ENCODE measurements at places on chromosomes 16 and 17.
A peak's percentile ranks its signal among the peaks of the same experiment; 100 is the strongest.

GRCh38 chr17:73591296-73592078, 52.8 kb downstream of the SDK2 start:
- DNase-seq: peak; percentile 8

DNA sequence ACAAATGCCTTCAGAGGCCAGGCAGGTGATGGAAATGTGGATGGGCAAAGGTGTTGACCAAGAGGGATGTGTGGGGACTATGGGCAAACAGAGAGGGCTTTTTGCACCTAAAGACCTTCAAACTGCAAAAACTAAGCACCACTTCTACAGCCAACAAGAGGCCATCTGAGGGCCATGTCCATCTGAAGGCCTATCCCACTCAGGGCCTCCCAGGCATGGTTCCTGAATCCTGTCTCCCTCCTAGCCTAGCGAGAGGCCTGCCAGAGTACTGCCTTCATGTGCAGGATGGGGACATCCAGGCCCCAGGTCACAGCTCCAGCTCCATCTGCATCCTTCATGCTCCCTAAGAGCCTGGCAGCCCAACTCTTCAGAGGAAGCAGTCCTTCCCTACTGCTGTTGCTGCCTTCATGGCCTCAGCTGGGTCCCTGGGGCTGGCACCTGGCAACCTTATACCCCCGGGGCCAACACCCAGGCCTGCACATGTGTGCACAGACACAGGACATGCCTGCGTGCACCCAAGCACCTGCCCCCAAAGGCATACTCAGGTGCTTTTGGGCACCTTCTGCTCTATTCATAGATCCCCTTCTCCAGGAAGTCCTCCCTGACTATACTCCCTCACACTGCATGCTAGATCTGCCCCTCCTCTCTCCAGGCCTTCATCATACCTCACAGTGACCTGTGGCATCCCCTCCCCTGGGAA, 95.2 kb downstream of the C16orf78 start:
- DNase-seq: no peak

GRCh38 chr17:29870836-29871465, 59.1 kb downstream of the SSH2 start:
- no peak for DNase-seq

DNA sequence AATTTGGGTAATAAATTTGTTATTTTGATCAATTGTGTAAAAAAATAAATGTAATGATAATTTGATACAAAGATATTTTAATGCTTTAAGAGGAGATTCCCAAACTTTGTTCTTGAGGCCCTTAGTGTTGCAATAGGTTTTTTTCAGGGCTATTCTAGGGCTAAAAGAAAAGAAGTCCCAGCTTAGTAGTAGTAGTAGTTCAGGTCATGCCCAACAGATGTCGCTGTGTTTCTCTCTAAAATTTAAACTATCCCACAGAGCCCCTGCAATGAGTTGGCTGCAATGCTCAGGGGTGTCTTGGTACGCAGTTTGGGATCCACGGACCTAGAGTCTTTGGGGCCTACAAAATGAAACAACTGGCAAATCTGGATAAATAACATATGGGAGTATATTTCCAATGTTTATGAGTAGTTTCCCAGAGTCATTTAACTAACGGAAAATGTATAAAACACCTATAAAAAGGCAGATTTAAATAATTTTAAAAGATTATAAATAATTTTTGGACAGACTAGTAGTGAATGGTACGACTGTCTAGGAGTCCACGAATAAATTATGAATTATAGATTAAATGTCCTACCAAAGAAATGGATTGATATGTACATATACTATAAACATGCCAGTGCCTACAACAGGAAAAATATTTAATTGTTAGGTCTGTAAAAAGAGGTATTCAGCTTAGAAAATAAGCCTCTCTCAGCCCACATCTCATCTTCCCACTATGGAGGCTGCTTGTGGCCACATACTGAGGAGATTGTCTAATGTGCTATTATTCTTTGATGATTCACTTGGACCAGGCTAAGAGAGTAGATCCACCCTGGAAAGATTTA, 228.5 kb upstream of the PMFBP1 start:
- DNase-seq: peak; percentile 36

GRCh38 chr17:27241346-27241946, 52.5 kb upstream of the WSB1 start:
- DNase-seq: no peak

- no peak for DNase-seq
These were observed 64.1 kb upstream of the SREBF1 start for GRCh38 chr17:17900615-17901520.

GRCh38 chr16:26963109-26963508, 103.6 kb upstream of the C16orf82 start:
- DNase-seq: peak; percentile 23

DNA sequence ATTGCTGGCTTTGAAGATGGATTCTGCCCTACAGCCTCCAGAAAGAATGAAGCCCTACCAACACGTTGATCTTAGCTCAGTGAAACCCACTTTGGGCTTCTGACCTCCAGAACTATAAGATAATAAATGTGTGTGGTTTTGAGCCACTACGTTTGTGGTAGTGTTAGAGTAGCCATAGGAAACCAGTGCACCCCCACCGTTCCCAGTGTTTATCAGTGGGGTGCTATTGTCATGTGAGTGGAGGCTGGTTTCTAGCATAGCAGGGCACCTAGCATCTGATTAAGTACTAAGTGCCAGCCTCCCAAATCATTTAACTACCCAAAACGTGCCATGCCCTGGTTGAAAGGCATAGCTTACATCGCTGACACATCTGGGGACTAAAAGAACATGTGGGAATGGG, 423.9 kb downstream of the UTP18 start:
- DNase-seq: no peak

DNA sequence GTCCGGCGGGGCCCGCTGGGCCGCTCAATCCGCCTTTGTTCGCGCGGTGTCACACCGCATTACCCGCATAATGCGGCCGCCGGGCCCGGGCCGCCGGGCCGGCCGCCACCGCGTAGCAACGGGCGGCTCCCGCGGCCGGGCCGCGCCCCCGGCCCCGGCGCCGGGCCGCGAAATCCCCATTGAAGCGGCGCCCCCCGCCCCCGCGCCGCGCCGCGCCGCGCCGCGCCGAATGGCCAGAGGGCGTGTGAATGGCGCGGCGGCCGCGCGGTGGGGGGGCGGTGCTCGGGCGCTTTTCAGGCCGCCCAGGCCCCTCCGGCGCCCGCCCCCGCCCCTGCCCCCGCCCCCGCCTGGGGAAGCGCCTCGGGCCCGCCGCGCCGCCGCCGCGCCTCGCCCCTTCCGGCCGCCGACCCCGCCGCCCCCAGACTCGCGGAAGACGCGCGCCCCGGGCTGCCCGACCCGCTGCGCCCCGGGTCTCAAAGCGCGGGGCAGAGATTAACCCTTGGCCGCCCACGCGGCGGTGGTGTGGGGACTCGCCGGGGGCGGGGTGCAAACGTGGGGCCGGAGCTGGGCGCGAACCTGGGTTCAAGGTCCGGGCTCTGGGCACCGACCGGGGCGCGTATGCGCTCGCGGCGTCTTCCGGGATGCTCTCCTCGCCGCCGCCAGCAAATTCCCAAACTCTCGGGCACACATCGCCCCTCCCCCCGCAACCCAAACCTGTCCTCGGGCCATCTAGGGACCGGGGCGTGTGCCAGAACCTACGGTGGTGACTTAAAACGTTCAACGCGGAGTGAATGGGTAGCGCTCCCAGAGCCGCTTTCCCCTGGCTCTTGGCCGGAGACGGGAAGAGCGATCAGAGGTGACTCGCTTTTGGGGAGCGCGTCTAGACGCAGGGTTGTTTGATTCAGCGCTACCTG, 46.7 kb downstream of the WNT3 start:
- DNase-seq: peak; percentile 9

- DNase-seq: peak; percentile 48
These were observed 15.7 kb downstream of the CRLF3 start for GRCh38 chr17:30808785-30809286.

- no peak for DNase-seq
These were observed 220.6 kb upstream of the ZFHX3 start for GRCh38 chr16:73268366-73268993.

- no peak for DNase-seq
These were observed 26.2 kb downstream of the NPRL3 start for GRCh38 chr16:112153-112840.

DNA sequence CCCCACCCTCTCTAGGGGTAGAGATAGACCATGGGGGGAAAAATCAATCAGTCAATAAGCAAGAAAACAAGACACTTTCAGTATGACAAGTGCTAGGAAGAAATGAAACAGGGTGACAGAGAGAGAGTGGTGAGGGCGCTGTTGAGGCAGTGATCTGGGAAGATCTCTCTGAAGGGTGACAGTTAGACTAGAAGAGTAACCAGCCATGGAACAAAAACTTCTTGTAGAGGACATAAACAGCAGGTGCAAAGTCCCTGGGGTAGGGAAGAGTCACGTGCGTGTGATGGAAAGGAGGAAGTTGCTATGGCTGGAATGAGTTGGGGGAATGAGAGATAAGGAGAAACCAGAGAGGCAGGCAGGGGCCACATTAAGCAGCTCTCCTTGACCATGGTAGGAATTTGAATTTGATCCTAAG, 16.8 kb upstream of the EMP2 start:
- DNase-seq: no peak

- no peak for DNase-seq
These were observed 96.6 kb downstream of the LYRM1 start for GRCh38 chr16:20997147-20997546.

GRCh38 chr16:12942861-12943260, 41.5 kb downstream of the SHISA9 start:
- DNase-seq: no peak

DNA sequence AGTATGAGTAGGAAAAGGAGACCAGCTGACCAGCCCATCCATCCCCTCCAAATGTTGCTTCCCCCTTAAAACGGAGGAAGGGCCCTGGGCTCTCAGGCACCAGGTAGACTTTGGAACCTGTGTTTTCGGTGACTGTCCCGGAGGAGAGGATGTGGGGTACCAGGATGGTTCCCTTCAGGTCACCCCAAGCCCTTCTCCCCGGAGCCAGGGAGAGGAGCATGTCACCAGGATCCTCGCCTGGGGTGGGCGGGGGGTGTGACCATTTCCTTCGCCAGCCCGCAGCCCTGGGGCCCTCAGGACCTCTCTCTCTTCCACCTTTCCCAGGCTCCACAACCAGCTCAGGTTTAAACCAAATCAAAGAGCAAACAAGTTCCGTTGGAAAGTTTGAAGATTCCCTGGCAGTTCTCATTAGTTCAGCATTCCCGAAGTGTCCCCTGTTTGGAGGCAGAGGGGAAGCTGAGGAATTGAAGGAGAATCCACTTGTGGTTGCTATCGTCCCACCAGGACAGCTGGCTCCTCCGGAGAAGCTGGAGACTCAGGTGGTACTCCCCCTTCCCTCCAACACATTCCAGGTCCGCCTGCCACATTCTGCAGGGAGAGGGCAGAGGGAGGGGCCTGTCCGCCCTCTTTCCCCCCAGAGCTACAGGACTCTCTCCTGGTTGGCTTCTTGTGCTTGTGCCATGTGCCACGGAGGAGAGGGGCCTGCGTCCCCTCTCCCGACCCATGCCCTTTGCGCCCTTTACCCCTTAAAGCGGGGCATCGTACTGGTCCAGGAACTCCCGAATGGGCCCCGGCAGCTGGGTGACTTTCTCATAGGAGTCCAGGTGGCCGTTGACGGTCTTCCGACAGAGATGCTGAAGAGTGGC, 2.0 kb downstream of the SOCS3 start:
- DNase-seq: no peak

- no peak for DNase-seq
These were observed 20.3 kb downstream of the SGF29 start for GRCh38 chr16:28573738-28574718.

DNA sequence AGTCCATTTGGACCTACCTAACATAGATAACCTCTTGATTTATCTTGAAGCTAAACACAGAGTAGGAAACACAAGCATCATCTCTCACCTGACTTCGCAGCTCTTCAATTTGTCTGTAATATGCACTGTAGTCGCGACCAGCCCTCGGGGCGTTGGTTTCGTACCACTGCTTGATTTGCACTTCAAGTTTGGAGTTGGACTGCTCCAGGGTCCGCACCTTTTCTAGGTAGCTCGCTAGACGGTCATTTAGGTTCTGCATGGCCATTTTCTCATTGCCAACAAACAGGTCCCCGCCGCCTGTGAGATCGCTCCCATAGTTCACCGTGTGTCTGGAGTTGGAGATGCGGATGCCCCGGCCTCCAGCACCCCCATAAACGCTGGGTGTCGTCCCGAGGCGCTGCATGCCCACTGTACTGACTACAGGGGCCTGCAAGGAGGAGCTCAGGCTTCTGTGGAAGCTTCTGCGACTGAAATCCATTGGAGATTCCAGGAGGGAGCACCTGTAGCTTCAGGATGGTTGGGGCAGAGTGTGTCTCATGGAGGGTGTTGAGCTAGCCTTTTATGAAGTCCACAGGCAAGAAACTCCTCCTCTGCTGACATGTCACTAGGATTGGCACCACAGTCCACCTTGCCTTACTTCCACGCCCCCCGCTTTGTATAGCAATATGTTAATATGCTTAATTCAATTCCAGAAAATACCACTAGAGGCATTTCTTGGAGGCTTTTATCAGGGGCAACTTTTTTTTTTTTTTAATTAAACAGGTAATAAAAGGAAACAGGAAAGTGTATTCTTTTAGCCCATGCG, at the start of gene KRT20:
KRT20 (minus strand) TSS at position 535 of the 805 bp plus-strand sequence; CDS start at position 478, 57 bp downstream.
- DNase-seq: no peak

- peak; percentile 7 for DNase-seq
These were observed 23.0 kb downstream of the METTL22 start for GRCh38 chr16:8644211-8645140.

DNA sequence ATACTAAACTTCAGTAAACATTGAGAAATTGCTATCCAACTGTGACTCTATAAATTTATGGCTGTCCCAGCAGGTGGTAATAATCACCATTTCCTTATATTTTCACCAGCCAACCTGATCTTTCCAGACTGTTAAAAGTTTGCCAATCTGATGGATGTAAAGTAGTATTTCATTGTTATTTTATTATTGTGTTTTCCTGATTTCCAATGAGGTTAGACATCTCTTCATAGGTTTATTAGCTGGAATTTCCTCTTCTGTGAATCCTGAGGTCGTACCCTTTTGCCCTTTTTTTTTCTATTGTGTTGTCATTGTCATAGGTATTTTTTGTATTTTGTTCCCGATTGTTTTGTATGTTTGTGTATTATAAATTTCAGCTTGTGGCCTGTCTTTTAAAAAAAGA, 31.7 kb downstream of the BMERB1 start:
- DNase-seq: no peak

DNA sequence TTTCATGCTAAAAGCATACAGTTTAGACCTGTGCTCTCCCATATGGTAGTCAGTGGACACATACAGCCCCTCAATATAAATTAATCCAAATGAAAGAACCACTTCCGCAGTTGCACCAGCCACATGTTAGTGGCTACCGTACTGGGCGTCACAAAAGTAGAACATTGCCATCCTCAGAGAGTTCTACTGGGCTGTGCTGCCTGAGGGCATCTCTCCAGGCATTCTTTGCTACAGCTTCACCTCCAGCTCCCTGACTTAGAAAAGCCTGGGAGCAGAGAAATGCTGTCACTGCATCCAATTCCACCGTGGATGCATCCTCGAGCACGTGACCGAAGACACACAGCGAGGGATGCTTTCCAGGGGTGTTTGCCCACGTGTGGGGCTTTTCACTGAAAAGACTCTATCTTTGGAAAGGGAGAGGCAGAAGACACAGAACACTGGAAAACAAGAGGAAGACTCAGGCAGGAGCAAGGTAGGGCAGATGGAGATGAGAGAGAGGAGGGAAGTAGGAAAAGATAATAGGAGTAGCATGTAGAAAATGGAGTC, 86.4 kb downstream of the GAS7 start:
- DNase-seq: no peak

Data from stimulated activated naive CD8-positive, alpha-beta T cell treated with anti-CD3 and anti-CD28 coated beads, Interleukin-15, amount 100 ng/mL, for 72 hours (primary cell).